ENCODE measurements at places on chromosomes 11 and 22. TPM values are rescaled to one million over a fixed set of nuclear protein-coding genes. Genes with fewer than 3 reads are reported as not detected.
A peak's percentile ranks its signal among the peaks of the same experiment; 100 is the strongest.

The PANX2 gene
- total RNA-seq = 10.2 TPM

The OR10A2 gene
- not detected for total RNA-seq

The OR56A1 gene
- total RNA-seq = 0.35 TPM

The C11orf21 gene
- total RNA-seq = not detected

The PDE3B gene
- 9.4 TPM for total RNA-seq

The CD3E gene
- total RNA-seq = 0.85 TPM

The PTPRCAP gene
- 4.0 TPM for total RNA-seq

The KDELR3 gene
- 5.7 TPM for total RNA-seq

The RAD9A gene
- 25.7 TPM for total RNA-seq

The MS4A4E gene
- not detected for total RNA-seq

The TRIM48 gene
- total RNA-seq = not detected

The CRYBB3 gene
- not detected for total RNA-seq

DNA sequence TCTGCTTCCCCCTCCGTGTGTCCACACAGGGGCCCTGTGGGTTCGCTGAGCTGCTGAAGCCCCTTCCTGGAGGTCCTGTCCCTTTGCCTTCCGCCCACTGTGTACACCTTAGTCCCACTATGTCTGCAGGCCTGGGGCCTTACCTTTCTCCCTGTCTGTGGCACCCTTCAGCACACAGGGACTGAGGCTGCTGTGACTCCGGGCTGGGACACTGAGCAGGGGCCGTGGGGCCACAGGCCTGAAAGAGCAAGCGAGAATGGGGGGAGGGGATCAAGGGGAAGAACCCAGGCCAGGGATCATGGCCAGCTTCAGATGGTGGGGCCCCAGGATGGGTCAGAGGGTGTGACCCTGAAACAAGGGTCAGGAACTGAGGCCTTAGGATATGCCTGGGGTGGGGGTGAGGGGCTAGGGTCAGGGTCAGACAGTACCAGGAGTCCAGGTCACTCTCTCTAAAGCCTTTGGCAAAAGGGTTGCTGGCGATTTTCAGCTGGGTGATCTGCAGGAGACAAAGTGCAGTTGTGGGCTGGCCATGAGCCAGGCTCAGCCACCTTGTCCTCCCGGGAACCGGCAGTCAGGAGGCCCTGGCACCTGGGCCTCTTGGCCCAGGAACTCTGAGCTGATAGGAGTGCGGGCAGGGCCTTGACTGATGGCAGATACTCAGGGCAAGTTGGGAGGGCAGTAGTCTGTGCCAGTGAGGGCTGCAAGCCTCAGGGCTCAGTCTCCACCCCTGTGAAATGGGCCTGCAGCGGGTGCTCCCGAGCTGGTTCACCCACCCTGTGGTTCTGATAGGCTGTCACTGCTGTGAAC, 2.6 kb upstream of the NUDT8 start:
- peaks cover under 1% of the 10 kb centered on the region for H3K36me3 ChIP-seq
- H3K4me1 ChIP-seq = peaks cover 26% of the 10 kb centered on the region
- H3K27ac ChIP-seq = 0 out of 2 replicates have a peak overlapping the region, but pooled peaks have one; percentile 6
- H3K4me3 ChIP-seq = no peak overlapping the region
- no peaks in the 10 kb centered on the region for H3K27me3 ChIP-seq

GRCh38 chr11:92330114-92330513, 105.5 kb downstream of the FAT3 start:
- no peak overlapping the region for H3K4me3 ChIP-seq
- peaks cover 69% of the 10 kb centered on the region for H3K4me1 ChIP-seq
- H3K27me3 ChIP-seq = no peaks in the 10 kb centered on the region
- H3K36me3 ChIP-seq = no peaks in the 10 kb centered on the region
- DNase-seq = no peak

- H3K36me3 ChIP-seq = peaks cover 31% of the 10 kb centered on the region
- no peak for DNase-seq
- peaks cover 4% of the 10 kb centered on the region for H3K4me1 ChIP-seq
- no peak overlapping the region for H3K4me3 ChIP-seq
- no peak overlapping the region for H3K27ac ChIP-seq
These were observed 145.1 kb downstream of the SWAP70 start for GRCh38 chr11:9808943-9809342.

- peak overlapping the region; percentile 99 for H3K27ac ChIP-seq
- peak; percentile 68 for DNase-seq
- H3K4me3 ChIP-seq = peak overlapping the region; percentile 73
- no peaks in the 10 kb centered on the region for H3K27me3 ChIP-seq
- peaks cover 5% of the 10 kb centered on the region for H3K36me3 ChIP-seq
- H3K4me1 ChIP-seq = peaks cover 77% of the 10 kb centered on the region
These were observed 4.7 kb downstream of the SHANK2 start for GRCh38 chr11:71247551-71248250.

GRCh38 chr11:123577081-123577598, 77.3 kb downstream of the SCN3B start:
- peak; percentile 92 for DNase-seq
- peaks cover 52% of the 10 kb centered on the region for H3K4me1 ChIP-seq
- H3K4me3 ChIP-seq = no peak overlapping the region
- H3K27ac ChIP-seq = no peak overlapping the region
- no peaks in the 10 kb centered on the region for H3K36me3 ChIP-seq

DNA sequence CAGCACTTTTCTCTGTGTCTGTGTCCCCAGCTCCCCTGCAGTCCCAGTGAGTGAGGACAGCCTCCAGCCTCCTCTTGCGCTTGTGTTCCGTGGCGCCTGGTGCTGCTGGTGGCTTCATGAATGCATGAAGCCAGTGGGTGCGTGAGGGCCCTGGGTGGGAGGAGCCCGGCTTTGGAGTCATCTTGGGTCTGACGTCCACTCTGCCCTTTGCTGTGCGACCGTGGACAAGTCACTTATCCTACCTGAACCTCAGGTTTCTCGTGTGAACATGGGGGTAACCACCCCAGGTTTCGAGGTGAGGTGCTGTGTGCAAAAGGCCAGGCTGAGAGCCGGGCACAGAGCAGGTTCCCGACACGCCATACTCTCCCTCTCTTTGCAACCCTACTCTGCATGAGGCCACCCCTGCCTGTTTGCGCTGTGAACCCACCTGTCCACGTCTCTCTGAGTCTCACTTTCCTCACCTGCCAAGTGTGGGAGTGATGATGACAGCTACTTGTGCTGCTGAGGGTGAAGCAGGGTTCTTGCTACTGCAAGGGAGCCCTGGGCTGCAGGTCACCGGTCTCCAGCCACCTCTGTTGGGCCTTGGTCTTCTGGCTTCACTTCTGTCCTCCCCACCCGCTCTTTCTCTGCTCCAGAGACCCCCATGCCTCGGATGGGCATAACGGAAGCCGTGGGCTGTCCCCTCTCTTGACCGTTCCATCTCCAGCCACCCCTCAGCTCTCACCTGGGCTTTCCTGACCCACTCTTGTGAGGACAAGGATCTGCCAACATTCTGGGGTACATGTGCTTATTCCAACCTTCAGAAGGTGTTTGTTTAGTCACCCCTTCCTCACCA, 537.6 kb downstream of the TBC1D22A start:
- no peaks in the 10 kb centered on the region for H3K4me1 ChIP-seq
- no peaks in the 10 kb centered on the region for H3K36me3 ChIP-seq
- no peak overlapping the region for H3K27ac ChIP-seq
- peaks cover 3% of the 10 kb centered on the region for H3K27me3 ChIP-seq
- no peak overlapping the region for H3K4me3 ChIP-seq
- DNase-seq = no peak

- peaks cover 4% of the 10 kb centered on the region for H3K36me3 ChIP-seq
- DNase-seq = no peak
- H3K27me3 ChIP-seq = no peaks in the 10 kb centered on the region
- H3K4me3 ChIP-seq = no peak overlapping the region
These were observed 698.1 kb downstream of the NTM start for GRCh38 chr11:132068556-132068955.

DNA sequence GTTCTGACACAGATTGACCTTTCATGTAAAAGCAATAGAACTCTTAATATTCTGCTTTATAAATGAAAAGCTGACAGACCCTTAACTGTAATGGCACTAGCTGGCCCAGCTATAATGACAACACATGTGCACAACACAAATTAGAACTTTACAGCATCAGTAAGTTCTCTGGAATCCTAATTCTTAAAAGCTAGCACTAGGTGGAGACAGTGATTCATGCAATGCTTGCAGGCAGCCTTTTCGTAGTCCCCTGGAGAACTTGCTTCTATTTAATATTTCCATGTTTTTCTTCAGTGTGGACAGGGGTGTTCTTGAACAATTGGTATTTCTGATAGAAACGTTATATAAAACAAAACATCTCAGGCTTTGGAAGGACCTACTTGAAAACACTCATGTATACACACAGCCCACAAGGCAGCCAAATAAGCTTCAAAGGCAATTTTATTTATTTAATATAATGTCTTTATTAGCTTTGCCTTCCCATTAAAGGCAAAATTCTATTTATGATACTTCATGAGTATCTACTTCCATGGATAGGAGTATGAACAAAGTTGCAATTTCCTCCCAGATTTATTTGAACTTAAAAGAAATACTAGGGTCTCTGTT, 374.3 kb upstream of the MPPED2 start:
- H3K27me3 ChIP-seq = no peaks in the 10 kb centered on the region
- no peak overlapping the region for H3K27ac ChIP-seq
- no peak overlapping the region for H3K4me3 ChIP-seq

- no peak overlapping the region for H3K27ac ChIP-seq
- no peak for DNase-seq
- H3K4me1 ChIP-seq = no peaks in the 10 kb centered on the region
These were observed 1263.7 kb downstream of the BRD1 start for GRCh38 chr22:48563966-48564330.

DNA sequence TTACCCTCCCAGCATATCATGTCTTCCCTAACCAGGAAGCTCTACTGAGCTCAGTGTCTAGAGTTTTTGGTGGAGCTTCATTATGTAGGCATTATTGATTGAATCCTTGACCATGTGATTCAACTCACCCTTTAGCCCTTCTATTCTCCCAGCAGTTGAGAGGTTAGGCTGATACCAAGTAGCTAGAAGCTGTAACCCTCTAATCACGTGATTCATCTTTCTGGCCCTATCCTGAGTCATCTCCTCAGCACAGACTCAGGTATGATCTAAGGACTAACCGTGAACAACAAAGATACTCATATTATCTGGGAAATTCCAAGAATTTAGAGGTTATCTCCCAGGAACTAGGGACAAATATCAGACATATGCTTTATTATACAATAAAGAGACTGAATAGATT, 625.5 kb downstream of the JRKL start:
- H3K4me3 ChIP-seq = no peak overlapping the region
- no peaks in the 10 kb centered on the region for H3K4me1 ChIP-seq
- no peaks in the 10 kb centered on the region for H3K27me3 ChIP-seq
- H3K36me3 ChIP-seq = no peaks in the 10 kb centered on the region
- H3K27ac ChIP-seq = no peak overlapping the region
- DNase-seq = no peak

DNA sequence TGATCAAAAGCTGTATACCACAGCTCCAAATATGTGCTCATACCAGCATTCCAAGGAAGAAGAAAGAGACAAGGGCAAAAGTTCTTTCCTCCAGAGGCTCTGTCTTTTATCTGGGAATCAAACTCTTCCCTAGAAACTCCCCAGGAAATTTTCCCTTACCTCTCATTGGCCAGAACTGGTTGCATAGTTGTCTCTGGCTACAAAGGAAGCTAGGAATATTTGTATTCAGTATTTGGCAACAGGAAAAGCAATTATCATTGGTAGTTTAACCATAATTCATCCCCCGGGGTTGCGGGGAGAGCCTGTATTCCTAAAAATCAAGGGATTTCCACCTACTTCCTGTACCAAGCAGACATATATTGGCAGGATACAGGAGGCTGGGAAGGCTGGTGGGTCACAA, 10.5 kb upstream of the ZFTA start:
- no peak overlapping the region for H3K4me3 ChIP-seq
- H3K27ac ChIP-seq = no peak overlapping the region
- H3K27me3 ChIP-seq = peaks cover 64% of the 10 kb centered on the region
- H3K36me3 ChIP-seq = no peaks in the 10 kb centered on the region
- DNase-seq = no peak
- no peaks in the 10 kb centered on the region for H3K4me1 ChIP-seq

- no peak overlapping the region for H3K4me3 ChIP-seq
- H3K27me3 ChIP-seq = no peaks in the 10 kb centered on the region
- DNase-seq = no peak
These were observed 82.1 kb downstream of the PPP6R3 start for GRCh38 chr11:68542617-68543016.

DNA sequence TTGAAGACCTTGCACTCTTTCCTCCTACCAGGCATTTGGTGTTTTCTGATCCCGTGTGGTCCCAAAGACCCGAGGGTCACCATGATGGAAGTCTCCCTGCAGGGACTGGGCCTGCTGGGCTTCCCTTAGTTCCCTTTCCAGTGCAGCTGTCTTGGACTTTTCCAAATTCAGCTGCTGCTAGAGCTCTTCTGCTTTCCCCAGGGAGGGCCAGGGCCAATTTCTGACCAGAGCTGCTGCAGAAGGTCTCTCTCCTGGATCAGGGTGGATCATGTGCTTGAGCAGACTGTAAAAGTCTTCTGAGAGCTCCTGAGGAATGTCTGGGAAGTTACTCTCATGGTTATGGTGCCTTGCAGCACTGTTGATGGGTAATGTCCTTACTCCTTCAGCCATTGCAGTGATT, 23.2 kb downstream of the LDLRAD3 start:
- H3K27ac ChIP-seq = no peak overlapping the region
- DNase-seq = no peak
- H3K27me3 ChIP-seq = no peaks in the 10 kb centered on the region
- no peak overlapping the region for H3K4me3 ChIP-seq
- H3K36me3 ChIP-seq = peaks cover 16% of the 10 kb centered on the region

GRCh38 chr11:64772303-64773018, 5.9 kb downstream of the SF1 start:
- peaks cover 98% of the 10 kb centered on the region for H3K36me3 ChIP-seq
- DNase-seq = no peak

- peaks cover 46% of the 10 kb centered on the region for H3K4me1 ChIP-seq
- H3K4me3 ChIP-seq = no peak overlapping the region
- DNase-seq = no peak
- H3K27me3 ChIP-seq = peaks cover 20% of the 10 kb centered on the region
- H3K36me3 ChIP-seq = peaks cover 5% of the 10 kb centered on the region
These were observed 5.8 kb downstream of the A4GALT start for GRCh38 chr22:42714768-42715390.

- H3K4me1 ChIP-seq = peaks cover 10% of the 10 kb centered on the region
- no peak overlapping the region for H3K27ac ChIP-seq
- no peaks in the 10 kb centered on the region for H3K27me3 ChIP-seq
- H3K4me3 ChIP-seq = no peak overlapping the region
These were observed 23.5 kb upstream of the PAK1 start for GRCh38 chr11:77497368-77497767.

- DNase-seq = no peak
- no peak overlapping the region for H3K4me3 ChIP-seq
- H3K27me3 ChIP-seq = peaks cover 4% of the 10 kb centered on the region
These were observed 9.8 kb upstream of the ANO1 start for GRCh38 chr11:70068345-70068744.

- peaks cover 26% of the 10 kb centered on the region for H3K4me1 ChIP-seq
- peaks cover 6% of the 10 kb centered on the region for H3K27me3 ChIP-seq
- H3K36me3 ChIP-seq = peaks cover 4% of the 10 kb centered on the region
- no peak overlapping the region for H3K27ac ChIP-seq
These were observed 4.0 kb downstream of the SIDT2 start for GRCh38 chr11:117182551-117182935.

GRCh38 chr11:3051196-3052108, 5.8 kb downstream of the CARS1 start:
- H3K4me3 ChIP-seq = peak overlapping the region; percentile 8
- H3K36me3 ChIP-seq = peaks cover 14% of the 10 kb centered on the region
- H3K27me3 ChIP-seq = no peaks in the 10 kb centered on the region
- peaks cover 40% of the 10 kb centered on the region for H3K4me1 ChIP-seq

GRCh38 chr22:28103596-28103995, 184.5 kb upstream of the PITPNB start:
- no peak overlapping the region for H3K4me3 ChIP-seq
- no peak for DNase-seq
- no peaks in the 10 kb centered on the region for H3K27me3 ChIP-seq
- peaks cover 6% of the 10 kb centered on the region for H3K4me1 ChIP-seq
- H3K27ac ChIP-seq = no peak overlapping the region

- peaks cover 17% of the 10 kb centered on the region for H3K36me3 ChIP-seq
- H3K27me3 ChIP-seq = no peaks in the 10 kb centered on the region
- H3K27ac ChIP-seq = peak overlapping the region; percentile 57
- DNase-seq = no peak
- peaks cover 33% of the 10 kb centered on the region for H3K4me1 ChIP-seq
These were observed 2.5 kb downstream of the ST13 start for GRCh38 chr22:40853961-40854360.

All from WTC11 (cell line).